ENCODE measurements at places on chromosomes 5 and 9. TPM values are rescaled to one million over a fixed set of nuclear protein-coding genes. Genes with fewer than 3 reads are reported as not detected.

The SERF1A gene
- polyA plus RNA-seq, result 3.1 TPM

The ISOC1 gene
- 24.2 TPM for polyA plus RNA-seq

DNA sequence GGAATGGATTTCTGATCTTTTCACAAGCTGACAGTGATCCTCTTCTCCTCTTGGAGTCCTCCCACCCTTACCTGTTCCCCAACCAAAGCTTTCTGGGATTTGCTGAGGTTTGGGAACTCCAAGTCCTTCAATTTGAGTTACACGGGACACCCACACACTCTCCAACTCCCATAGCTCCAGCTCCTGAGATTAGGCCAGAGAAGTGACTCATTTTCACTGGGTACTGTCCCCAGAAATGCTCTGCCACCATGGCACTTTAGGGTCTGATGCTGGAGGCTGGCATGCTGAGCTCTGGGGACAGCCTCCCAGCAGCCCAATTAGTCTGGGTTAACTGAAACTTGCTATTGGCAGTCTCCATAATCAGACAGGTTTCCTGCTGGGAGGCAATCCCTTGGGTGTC, 14.0 kb upstream of the HRCT1 start:
- no peak for DNase-seq

DNA sequence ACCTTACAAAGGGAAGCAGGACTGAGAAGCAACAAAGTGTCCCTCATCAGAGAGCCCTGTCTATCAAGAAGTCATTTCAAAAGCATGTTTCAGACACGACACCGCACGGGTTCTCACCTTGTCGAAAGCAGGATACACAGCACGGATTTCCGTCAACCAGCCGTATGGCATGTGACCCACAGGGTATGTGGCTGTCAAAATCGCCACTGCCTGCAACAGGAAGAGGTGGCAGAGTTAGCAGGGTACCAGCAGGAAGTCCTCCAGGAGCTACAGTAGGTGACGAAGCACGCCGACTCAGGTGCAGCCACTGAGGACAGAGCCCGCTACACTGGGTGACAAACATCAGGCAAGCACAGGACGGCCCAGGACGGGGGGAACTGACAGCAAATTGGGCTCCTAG, 81.2 kb downstream of the OTULIN start:
- no peak for DNase-seq

GRCh38 chr5:58446024-58446423, 13.9 kb downstream of the PLK2 start:
- no peak for DNase-seq

DNA sequence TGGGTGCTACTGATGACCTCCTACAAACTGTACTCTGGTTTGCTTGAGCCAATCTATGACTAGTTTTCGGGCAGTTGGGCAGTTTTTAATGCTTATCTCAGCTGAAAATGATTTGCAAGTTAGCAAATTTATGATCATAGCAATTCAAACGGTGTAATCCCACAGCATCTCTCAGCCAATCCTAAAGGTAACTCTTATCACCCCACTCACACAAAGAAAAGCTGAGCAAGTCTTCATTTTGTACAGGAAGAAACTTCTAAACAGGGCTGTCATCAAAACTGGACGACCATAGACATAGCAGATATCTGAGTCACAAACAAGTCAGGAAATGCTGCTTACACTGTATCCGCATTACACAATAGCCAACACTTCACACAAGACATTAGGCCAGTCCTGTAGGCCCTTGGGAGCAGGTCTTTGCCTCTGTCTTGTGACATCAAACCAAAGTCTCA, 2.6 kb upstream of the ENC1 start:
- DNase-seq, result no peak

DNA sequence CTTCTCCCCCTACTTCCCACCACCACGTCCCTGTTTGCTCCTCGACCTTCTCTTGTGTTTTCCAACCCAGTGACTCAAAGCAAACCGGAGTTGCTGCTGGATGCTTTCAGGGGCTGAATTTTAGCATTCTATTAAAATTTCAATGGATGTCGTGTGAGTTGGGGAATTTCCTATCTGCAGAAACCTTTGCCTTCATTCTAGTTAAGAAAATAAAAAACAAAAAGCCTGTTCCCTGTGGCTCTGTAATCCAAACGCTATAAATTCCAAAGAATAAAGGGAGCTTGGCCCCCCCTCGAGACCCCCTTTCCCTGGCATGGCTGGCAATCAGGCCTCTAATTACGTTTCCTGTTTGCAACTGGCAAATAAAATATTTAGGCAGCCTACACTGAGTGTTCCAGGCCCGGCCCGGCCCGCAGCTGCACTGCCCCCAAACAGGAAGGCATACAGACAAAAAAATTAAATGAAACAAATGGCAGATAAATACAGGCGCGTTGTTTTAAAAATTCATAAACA, 139.4 kb upstream of the PPP1R26 start:
- no peak for DNase-seq

GRCh38 chr5:5666369-5666768, 243.9 kb downstream of the ICE1 start:
- DNase-seq, result no peak

DNA sequence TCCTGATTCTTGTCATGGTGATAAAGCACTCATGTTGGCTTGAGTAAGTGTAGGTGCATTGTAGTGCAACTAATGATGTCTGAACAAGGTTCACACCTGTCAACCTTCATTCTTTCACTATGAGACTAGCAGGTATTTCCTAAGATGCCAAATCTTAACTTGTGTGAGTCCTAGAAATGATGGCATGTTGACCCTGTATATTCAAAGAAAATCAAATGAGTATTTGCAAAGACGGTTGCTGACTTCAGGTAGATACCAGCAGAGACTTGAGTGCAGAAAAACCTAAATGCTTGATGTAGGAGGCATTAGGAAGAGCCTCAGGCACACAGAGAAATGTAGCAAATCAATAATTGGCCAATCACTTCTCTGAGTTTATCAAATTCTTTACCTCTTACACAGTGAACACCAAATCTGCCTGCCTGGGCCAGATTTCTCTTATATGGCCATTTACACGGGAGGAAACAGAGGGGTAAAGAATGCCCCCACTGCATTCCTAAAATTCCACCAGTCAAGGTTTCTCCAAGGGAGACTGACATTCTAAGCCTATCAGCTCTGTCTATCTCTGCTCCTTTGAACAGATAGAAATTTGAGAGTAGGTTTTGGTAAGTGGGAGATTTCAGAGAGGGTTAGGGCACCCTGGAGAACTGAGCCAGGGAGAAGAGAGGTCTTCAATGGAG, 488.6 kb upstream of the WWC1 start:
- DNase-seq, result no peak

DNA sequence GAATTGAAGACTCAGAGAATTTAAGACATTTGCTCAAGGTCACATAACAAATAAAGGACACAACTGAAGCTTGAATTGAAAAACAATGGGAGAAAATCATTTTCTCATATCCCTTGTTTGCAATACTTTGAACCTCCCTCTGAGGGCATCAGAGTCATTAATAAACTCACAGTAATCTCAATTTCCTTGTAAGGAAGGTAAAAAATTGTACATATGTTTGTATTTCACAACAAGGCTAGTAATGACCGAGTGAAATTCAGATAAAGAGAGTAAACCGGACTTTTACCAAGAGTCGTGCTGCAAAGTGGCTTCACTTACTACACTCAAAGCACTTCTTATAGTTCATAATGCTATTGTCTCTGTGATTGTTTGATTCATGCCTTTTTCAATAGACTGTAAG, 665.0 kb downstream of the NR2F1-AS1 start:
- no peak for DNase-seq

- no peak for DNase-seq
Observed at GRCh38 chr5:170511551-170512258, 7.9 kb downstream of the KCNIP1 start.
